ENCODE measurements at places on chromosomes 2 and 18. TPM values are rescaled to one million over a fixed set of nuclear protein-coding genes. Genes with fewer than 3 reads are reported as not detected.
A peak's percentile ranks its signal among the peaks of the same experiment; 100 is the strongest.

DNA sequence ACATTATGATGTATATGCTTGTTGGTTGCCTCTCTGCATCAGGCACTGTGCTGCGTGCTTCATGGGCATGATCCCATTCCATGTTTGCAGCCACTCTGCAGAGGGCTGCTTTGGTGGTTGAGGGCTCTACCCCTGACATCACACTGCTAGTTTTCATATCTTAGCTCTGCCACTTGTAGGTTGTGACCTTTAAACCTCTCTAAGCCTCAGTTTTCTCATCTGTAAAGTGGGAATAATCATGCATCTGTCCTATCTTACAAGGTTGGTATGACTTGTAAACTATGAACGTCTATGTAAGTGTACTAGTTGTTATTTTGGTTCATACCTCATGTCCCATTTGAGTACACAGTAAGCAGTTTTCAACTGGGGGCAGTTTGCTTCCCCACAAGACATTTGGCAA, 260.4 kb downstream of the PHLPP1 start:
- no peak for DNase-seq

- no peak for DNase-seq
Measured at GRCh38 chr2:118186858-118187254, 98.6 kb downstream of the INSIG2 start.

GRCh38 chr2:1599301-1600085, 144.8 kb downstream of the PXDN start:
- DNase-seq = no peak

DNA sequence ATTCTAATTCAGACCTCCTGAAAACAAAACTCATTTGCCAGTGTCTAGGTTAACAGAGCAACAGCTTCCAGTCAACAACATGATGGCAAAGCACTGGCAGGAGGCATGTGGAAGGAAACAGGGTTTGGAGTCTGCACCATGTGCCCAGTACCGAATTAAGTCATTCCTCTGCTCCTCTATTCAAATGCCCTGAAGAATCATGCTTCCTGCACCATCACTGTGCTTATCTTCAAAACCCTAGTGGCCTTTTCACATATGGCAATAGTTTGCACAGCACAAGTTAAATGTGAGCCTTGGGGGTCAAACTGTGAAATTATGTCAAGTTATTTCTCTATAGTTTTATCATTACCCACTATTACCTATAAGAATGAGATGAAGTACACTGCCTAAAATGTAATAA, 75.4 kb upstream of the GRB14 start:
- no peak for DNase-seq

- DNase-seq = no peak
Measured at GRCh38 chr18:62258616-62259015, 66.5 kb upstream of the TNFRSF11A start.

DNA sequence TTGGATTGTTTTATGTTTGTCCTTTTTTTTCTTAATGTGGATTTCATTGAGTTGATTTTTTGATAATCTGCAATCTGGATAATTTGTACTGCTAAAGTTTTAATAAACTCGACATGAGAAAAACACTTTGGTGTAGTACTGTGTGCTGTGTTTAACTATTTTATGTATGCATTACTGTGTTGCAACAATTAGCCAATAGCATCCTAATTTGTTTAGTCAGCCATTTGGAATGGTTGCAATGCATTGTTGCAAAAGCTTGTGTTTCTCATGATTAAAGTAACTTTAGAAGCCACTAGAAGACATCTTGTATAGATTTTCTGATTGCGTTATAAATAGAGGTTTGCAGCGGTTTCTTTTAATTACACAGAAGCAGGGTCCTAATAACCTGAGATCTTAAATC, 53.5 kb downstream of the PPIG start:
- no peak for DNase-seq

GRCh38 chr2:218026676-218027425, 24.1 kb upstream of the TNS1 start:
- DNase-seq = no peak

GRCh38 chr2:166773308-166773949, 114.9 kb upstream of the XIRP2 start:
- no peak for DNase-seq

- DNase-seq = no peak
Measured at GRCh38 chr18:11246495-11247300, 97.3 kb upstream of the PIEZO2 start.

- DNase-seq = no peak
Measured at GRCh38 chr2:240255165-240255491, 114.7 kb upstream of the OTOS start.

DNA sequence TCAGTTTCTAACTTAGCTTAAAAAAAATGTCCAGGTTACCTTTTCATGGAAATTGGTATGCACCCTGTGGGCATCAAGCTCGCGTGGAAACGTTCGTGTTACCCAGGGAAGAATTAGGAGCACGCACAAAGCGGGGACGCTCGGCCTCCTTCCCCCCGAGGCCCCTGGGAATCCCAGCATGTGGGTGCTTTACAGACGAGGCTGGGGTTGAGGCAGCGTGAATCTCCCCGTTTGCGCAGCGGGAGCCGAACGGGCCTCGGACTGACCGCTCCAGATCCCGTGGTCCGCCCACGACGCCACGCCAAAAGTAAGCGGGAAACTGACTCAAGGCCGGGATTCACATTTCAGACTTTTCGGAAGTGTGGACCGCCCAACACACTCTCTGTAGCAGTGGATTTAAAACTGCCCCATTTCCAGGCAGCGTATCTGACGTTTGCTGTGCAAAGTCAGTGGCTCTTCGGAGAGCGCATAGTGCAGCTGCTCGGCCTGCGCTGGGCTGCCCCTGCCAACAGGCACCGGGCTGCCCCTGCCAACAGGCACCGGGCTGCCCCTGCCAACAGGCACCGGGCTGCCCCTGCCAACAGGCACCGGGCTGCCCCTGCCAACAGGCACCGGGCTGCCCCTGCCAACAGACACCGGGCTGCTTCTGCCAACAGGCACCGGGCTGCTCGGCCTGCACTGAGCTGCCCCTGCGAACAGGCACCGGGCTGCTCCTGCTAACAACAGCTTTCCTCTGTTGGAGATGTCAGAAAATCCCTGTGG, 49.7 kb downstream of the SH3YL1 start:
- peak; percentile 3 for DNase-seq

GRCh38 chr2:8753609-8754008, 71.8 kb downstream of the ID2 start:
- no peak for DNase-seq

GRCh38 chr18:62287781-62288664, 37.1 kb upstream of the TNFRSF11A start:
- DNase-seq = no peak

- no peak for DNase-seq
Measured at GRCh38 chr2:170047331-170048065, 130.4 kb upstream of the MYO3B start.

DNA sequence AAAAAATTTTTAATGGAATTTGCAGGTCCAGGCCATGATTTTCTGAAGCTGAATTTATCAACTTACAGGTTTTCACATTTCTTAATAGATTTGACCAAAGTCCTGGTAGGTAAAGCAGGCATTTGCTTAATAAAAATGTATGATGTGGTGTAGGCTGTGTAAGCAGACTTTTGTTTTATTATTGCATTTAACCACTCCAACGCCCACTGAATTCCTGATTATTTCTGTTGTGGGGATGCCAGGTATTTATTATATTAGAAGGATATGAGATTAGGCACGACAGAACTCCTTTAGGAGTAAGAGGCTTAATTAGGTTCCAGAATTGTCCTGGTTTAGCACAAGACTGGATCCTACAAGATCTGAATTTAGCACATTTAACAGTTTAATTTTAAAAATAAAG, 111.1 kb downstream of the ADCYAP1 start:
- no peak for DNase-seq

The MPP4 gene
- 0.33 TPM for polyA plus RNA-seq

The STPG4 gene
- polyA plus RNA-seq = 0.74 TPM

The SEC11C gene
- polyA plus RNA-seq = 169 TPM

The MATN3 gene
- 4.6 TPM for polyA plus RNA-seq

The LINC00305 gene
- not detected for polyA plus RNA-seq

The MALL gene
- polyA plus RNA-seq = 3.3 TPM

The CDH2 gene
- polyA plus RNA-seq = 104 TPM

The SLC23A3 gene
- polyA plus RNA-seq = 0.17 TPM

The NCKAP5 gene
- polyA plus RNA-seq = 12.6 TPM

The STEAP3 gene
- polyA plus RNA-seq = 3.1 TPM

The RAB27B gene
- 13.6 TPM for polyA plus RNA-seq

Data from spinal cord (tissue), 10 donors.